Naive B cell (primary cell): ENCODE measurements at places on chromosomes 11 and 22. TPM values are rescaled to one million over a fixed set of nuclear protein-coding genes. Genes with fewer than 3 reads are reported as not detected.

- no peaks in the 10 kb centered on the region for H3K36me3 ChIP-seq
- peaks cover 11% of the 10 kb centered on the region for H3K27me3 ChIP-seq
- no peak within 1 kb of the TSS for H3K27ac ChIP-seq
- no peak within 1 kb of the TSS for H3K4me3 ChIP-seq
- H3K4me1 ChIP-seq: no peaks in the 10 kb centered on the region
- DNase-seq: no peak
These were observed at the start of gene C22orf42 for GRCh38 chr22:32158712-32159533. C22orf42 (minus strand) TSS chr22:32159303; CDS start chr22:32159215, 88 bp downstream.

DNA sequence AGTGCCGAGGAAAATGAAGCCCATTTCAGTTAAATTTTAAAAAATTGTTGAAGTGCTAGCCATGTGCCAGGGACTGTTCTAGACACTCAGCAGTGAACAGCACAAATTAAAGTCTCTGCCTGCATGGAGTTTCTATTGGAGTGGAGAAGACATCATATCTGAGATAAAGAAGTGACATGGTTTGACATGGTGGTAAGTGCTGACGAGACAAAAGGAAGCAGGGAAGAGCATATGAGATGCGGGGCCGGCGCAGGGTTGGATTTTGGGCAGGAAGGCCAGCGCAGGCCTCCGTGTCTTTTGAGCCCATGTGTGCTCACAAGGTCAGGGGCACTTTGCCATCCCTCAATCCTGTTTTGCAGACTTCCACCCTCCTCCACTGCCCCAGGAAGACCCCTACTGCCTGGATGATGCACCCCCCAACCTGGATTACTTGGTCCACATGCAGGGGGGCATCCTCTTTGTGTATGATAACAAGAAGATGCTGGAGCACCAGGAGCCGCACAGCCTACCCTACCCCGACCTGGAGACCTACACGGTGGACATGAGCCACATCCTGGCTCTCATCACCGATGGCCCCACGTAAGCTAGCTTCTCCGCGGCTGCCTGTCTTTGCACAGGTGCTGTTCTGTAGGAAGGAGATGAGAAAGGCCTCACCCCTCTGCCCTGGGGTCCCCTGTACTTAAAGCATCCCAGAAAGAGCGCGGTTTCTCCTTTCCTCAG lies 29.6 kb downstream of the AMPD3 start:
- no peak for DNase-seq
- H3K36me3 ChIP-seq: peaks cover 20% of the 10 kb centered on the region
- peak overlapping the region; percentile 82 for H3K27ac ChIP-seq
- H3K4me1 ChIP-seq: peaks cover 32% of the 10 kb centered on the region

- no peaks in the 10 kb centered on the region for H3K36me3 ChIP-seq
- H3K4me1 ChIP-seq: peaks cover 10% of the 10 kb centered on the region
- DNase-seq: no peak
- no peak overlapping the region for H3K27ac ChIP-seq
These were observed 19.6 kb upstream of the MICAL2 start for GRCh38 chr11:12090761-12091258.

DNA sequence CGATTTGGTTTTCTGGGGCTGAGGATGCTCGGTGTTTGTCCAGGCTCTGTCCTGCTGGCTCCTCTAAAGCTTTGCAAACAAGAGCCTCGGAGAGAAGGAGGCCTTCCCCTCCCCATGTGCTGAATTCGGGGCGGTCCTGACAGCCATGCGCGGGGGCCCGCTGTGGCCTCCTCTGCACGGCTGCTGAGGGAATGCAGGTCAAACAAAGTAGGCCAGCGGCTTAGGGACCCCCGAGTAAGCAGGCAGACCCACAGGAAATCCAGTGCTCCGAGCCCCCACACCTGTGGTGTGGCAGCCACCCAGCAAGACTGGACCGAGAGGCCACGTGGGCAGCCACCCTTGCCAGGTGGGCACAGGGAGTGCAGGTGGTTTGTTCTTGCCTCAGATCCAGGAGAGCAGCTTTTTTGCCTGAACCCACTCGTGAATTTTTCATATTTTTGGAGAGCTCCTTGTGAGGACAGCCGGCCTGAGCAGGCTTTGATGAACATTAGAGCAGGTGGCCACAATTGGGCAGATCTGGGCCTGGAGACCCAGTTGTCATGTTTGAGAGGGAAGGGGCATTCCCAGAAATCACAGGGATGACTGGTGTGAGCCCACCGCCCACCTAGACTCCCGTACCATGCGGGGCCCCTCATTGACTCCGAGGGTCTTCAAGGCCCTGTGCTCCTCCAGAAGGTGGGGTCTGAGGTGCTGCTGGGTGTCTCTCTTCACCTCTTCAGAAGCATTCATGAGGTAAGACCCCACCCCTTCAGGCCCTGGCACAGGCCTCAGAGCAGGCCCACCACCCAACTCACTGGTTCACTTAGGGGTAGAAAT lies 43.0 kb upstream of the KCNQ1OT1 start:
- no peak overlapping the region for H3K27ac ChIP-seq
- no peaks in the 10 kb centered on the region for H3K4me1 ChIP-seq
- no peak overlapping the region for H3K4me3 ChIP-seq
- H3K36me3 ChIP-seq: no peaks in the 10 kb centered on the region
- no peaks in the 10 kb centered on the region for H3K27me3 ChIP-seq

- H3K27me3 ChIP-seq: peaks cover 10% of the 10 kb centered on the region
- no peak overlapping the region for H3K27ac ChIP-seq
- no peaks in the 10 kb centered on the region for H3K36me3 ChIP-seq
- H3K4me1 ChIP-seq: peaks cover 3% of the 10 kb centered on the region
- H3K4me3 ChIP-seq: no peak overlapping the region
These were observed 79.9 kb upstream of the SEPTIN5 start for GRCh38 chr22:19634226-19634975.

BANF1 gene
- 175 TPM for polyA plus RNA-seq

COMMD9 gene
- polyA plus RNA-seq: 105 TPM

APOA5 gene
- polyA plus RNA-seq: not detected

CCDC73 gene
- not detected for polyA plus RNA-seq

GGTLC3 gene
- not detected for polyA plus RNA-seq

DENND5A gene
- polyA plus RNA-seq: 22.9 TPM
